ENCODE measurements at places on chromosomes 11 and 22. TPM values are rescaled to one million over a fixed set of nuclear protein-coding genes. Genes with fewer than 3 reads are reported as not detected.
A peak's percentile ranks its signal among the peaks of the same experiment; 100 is the strongest.

Gene PPM1F
- polyA plus RNA-seq, result 53.6 TPM

Gene ACAT1
- 50.0 TPM for polyA plus RNA-seq

Gene SYTL2
- polyA plus RNA-seq, result 67.4 TPM

DNA sequence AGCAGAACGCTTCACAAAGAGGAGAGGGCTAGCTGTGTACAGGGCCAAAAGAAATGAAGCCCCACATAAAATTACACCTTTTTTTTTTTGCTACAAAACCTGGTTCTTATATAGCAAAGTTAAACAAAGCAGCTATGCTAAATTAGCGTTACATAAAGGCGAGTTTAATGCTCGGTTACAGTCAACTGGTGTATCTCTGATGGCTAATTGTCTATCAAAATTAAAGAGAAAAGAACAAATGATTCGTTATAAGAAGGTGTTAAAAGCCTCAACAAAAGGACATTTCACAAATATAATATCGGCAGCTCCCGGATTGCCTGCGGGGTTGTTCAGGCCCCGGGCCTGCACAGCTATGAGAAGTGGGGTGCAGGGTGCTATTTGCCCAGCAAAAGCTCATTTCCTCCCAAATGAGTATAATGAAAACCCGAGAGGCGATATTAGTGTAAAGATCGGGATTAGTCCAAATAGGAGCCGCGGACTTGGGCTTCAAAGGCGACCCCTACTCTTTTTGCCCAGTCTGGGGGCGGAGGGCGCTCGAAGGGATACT lies 13.3 kb upstream of the PAX6 start:
- no peak for DNase-seq

Gene HORMAD2
- polyA plus RNA-seq, result not detected

DNA sequence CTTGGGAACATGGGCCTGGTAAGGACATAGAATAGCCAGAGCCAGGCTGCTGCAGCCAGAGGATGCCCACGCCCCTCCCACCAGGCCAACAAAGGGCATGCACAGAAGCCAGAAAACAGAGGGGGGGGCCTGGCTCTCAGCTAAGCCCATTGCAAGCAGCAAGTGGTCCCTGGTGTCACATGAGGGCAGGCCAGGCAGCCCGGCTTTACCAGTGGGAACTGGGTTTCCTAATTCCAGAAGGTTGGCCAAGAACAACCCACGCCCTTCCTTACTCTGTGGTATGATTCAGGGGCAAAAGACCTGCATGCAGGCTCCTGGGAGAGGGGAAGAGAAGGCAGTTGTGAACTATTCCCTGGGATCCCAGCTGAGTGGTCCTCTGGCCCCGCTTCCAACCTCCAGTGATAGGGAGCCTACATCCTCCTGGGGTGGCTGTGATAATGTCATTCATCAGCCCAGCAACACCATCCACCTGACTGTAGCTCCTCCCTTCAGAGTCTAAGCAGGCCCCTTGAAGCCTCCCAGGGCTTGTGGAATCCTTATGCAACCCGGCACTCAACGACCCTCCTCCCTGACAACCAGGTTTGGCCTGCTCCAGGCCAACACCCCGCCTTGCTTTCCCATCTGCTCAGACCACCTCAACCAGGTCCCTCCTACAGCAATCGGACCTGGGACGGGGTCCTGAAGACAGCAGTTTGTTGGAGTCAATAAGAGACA lies 62.1 kb upstream of the LMO1 start:
- DNase-seq, result no peak

- no peak for DNase-seq
These were observed 691.4 kb upstream of the CCDC179 start for GRCh38 chr11:23551706-23552105.

GRCh38 chr22:19708321-19709011 lies 5.8 kb upstream of the SEPTIN5 start:
- peak; percentile 1 for DNase-seq

Gene ACR
- polyA plus RNA-seq, result 0.31 TPM

- DNase-seq, result no peak
These were observed 263 bp downstream of the EHD1 start for GRCh38 chr11:64878223-64878493.

All from muscle of leg (tissue), 16 donors.